ENCODE measurements at places on chromosomes 6 and 20.
A peak's percentile ranks its signal among the peaks of the same experiment; 100 is the strongest.

GRCh38 chr20:59778615-59779200, 154.7 kb downstream of the SYCP2 start:
- DNase-seq, result no peak

DNA sequence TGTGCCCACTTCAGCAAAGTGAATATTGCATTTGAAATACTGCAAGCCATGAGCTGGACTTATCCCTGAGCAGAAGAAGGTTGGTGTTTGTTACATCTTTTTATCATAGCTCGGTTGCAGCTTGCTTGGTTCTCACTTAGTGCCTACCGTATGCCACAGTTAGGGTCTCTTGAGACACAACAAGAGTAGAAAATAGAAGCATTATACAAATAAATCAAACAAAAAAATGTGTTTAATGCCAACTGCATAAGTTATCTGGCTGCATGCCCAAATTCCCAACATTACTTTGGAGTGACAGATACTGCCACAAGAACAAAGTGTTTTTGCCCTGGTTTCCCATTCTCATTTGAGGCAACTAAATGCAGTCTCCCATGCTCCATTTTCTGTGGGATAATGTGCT, 53.9 kb upstream of the LAMP5 start:
- no peak for DNase-seq

- DNase-seq, result no peak
These were observed 100.7 kb upstream of the PTPN1 start for GRCh38 chr20:50409495-50409894.

- no peak for DNase-seq
These were observed 50.1 kb downstream of the SSR1 start for GRCh38 chr6:7262746-7263518.

DNA sequence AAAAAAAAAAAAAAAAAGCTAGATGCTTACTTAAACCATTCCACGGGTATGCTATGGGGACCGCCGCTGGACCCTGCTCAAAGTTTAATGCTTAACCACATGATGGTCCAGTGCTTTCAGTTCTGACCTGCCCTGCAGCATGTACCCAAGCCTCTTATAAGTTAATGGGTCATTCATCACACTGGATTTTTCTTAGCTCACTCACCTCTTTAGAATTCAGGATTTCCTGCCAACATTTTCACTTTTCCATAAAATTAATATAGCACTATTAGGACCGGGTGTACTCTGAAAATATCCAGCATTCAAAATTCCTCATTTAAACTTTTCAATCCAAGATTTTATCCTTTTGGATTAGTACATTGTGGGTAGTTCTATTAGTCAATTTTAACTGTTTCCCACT, 140.8 kb downstream of the ALDH8A1 start:
- no peak for DNase-seq

DNA sequence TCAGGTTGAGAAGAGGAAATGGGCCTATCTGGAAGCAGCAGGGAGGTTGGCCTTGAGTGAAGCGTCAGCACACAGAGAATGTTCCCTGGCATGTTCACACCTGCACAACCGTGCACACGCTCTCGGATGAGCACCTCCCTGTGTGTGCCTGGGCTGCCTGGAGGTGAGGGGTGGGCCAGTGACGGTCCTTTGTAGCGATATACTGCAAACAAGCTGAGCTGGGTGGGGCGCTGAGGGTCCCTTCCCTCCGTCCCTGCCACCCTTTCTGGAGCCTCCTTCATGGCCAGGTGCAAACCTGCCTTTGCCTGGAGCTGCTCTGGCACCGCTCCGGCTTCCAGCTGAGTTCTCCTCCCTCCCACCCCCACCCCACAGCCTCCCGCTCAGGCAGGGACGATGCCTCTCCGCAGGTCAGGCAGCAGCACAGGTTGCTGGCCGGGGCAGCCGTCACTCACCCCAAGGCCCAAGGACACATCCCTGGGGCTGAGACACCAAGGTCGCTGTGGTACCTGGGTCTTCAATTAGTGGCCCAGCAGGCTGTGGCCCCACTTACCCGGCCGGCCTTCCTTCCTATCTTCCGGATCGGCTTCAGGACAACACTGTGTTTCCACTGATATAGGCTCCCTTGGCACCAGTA, 111.6 kb downstream of the ERMARD start:
- DNase-seq, result no peak

DNA sequence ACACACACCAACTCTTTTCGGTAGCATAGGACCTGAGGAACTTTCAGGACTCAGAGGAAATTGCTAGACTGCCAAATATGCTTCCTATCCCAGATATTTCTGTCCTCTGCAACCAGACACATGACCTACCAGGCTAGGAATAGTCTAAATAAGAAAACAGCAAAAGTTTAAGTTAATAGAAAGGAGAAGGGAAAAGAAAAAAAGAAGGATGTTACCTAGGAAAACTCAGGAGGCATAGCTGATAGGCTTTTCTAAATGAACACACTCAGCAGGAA, 74.6 kb downstream of the MAP3K5 start:
- DNase-seq, result no peak

GRCh38 chr6:91711518-91711917, 1124.6 kb upstream of the MAP3K7 start:
- no peak for DNase-seq

DNA sequence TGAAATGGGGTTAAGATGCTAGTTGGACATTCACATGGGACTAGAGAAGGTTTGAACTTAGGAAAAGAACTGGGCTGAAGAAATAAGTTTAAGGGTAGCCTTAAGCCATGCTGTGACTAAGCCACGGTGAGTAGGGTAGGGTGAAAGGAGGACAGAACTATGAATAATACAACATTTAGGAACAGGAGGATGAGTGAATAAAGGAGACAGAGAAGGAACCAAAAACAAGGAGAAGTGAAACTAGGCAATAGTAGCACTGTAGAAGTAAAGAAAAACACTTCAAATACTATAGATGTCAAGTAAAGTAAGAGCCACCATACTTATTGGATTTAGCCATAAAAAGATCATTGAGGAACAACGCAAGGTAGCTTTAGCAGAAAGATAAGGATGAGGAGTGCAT, 111.2 kb downstream of the KCNQ5 start:
- no peak for DNase-seq

DNA sequence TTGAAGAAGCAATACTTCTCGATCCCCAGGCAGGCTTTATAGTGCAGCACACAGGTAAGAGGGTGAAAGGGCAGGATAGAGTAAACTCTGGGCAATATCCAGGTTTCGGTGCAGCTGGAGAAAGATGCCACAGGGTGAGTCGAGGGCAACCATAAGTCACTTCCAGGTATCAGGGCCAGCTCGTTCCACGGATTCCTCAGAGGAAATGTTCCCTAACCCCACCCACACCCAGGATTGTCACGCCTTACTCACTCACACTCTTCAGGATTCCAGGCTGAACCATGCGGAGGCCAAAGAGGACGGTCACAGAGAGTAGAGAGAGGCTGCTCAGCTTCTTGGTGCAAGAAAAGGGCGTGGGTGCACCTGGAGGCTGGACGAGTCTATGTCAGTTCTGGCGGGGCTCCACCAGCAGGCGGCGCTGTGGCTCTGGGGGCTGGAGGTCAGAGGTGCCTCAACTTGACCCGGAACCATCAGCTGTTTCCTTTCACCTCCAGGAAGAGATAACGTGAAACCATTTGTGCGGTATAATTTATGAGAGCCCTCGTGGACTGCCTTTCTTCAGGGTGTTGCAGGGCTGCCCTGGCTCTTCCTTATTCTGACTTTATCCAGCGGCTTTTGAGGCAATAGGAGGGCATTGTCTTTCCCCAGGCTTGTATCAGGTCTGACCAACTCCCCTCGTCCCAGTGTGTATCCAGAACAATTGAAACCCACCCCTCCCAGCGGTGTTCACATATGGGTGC, 14.5 kb upstream of the WFDC12 start:
- DNase-seq, result peak; percentile 12

- no peak for DNase-seq
These were observed 9.1 kb downstream of the RBCK1 start for GRCh38 chr20:416950-417800.

GRCh38 chr6:13683038-13683437, 28.6 kb downstream of the RANBP9 start:
- no peak for DNase-seq

GRCh38 chr6:47181681-47182080, 128.0 kb downstream of the TNFRSF21 start:
- DNase-seq, result no peak

DNA sequence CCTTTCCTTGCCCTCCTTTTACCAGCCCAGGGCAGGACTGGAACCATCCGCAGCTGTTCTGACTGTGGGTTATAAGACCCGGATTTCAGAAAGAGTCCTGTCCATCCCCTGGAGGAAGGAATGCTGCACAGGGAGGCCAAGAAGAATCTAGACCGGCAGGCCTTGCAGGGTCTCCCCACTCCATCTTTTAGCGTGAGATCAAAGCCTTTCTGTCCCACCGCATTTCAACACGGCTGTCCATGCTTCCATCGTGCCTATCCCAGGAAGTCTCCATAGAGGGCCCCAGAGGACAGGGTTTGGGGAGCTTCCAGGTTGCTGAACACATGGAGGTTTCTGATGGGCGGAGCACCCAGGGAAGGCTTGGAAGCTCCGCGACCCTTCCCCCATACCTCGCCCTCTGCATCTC, 79.3 kb upstream of the AGPAT4 start:
- DNase-seq, result no peak

GRCh38 chr6:64225503-64225902, 589.9 kb downstream of the PHF3 start:
- no peak for DNase-seq

DNA sequence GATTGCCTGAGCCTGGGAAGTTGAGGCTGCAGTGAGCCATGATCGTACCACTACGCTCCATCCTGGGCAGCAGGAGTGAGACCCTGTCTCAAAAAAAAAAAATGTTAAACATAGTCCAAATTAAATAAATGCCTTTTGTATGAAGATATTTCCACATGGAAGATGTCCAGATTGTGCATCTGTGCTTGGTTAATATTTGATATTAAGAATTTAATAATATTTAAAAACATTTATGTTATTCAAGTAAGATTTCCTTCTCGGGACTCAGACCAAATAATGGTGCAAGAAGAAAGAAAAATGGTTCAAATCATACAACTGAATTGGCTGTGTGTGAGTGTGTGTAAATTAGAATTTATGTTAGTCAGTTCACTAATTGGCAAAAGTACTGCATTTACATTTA, 202.5 kb downstream of the TBC1D7 start:
- DNase-seq, result no peak

GRCh38 chr6:125094563-125094962, 59.0 kb upstream of the TPD52L1 start:
- no peak for DNase-seq

DNA sequence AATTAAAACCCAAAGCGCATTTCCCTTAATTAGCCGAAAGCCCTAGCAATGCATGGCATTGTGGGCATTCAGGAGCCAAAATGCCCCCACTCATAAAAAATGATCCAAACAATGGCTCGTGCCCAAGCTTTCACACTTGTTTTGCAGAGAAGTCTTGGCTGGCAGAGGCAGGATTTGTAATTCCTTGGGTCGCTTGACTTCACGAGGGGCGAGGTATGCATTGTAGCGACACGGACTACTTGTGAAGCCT, 613 bp upstream of the SASH1 start:
- no peak for DNase-seq

GRCh38 chr20:51135926-51136715, 113.2 kb upstream of the KCNG1 start:
- DNase-seq, result no peak

- no peak for DNase-seq
These were observed 1.3 kb downstream of the HINT3 start for GRCh38 chr6:125957845-125958244.

DNA sequence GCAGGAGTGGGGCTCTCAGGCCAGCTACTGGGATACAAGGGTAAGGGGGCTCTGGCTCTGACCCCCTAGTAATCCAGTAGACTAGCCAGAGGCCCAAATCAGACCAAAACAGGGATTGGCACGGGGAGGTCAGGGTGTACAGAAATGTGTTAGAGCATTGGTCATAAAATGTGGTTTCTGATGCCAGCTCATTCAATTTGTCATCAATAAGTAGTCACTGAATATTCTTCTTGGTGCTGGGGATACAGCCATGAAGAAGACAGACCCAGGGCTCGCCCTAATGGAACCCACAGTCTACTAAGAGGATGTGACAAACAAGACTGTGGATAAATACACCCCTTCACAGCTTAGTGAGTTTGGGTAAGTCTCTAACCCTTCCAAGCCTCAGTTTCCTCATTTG, 11.1 kb downstream of the MAP1LC3A start:
- DNase-seq, result no peak

GRCh38 chr6:19369785-19370184, 467.4 kb upstream of the ID4 start:
- no peak for DNase-seq

All from GM18507 (cell line).